ENCODE measurements at places on chromosomes 1 and 21. TPM values are rescaled to one million over a fixed set of nuclear protein-coding genes. Genes with fewer than 3 reads are reported as not detected.

ZYG11A gene
- polyA plus RNA-seq = 0.06 TPM

MCM3AP gene
- 80.8 TPM for polyA plus RNA-seq

GRCh38 chr1:84840346-84840745, 52.7 kb downstream of the LPAR3 start:
- no peak overlapping the region for H3K27ac ChIP-seq
- no peak overlapping the region for H3K4me3 ChIP-seq
- no peaks in the 10 kb centered on the region for H3K27me3 ChIP-seq
- H3K4me1 ChIP-seq = no peaks in the 10 kb centered on the region

DNA sequence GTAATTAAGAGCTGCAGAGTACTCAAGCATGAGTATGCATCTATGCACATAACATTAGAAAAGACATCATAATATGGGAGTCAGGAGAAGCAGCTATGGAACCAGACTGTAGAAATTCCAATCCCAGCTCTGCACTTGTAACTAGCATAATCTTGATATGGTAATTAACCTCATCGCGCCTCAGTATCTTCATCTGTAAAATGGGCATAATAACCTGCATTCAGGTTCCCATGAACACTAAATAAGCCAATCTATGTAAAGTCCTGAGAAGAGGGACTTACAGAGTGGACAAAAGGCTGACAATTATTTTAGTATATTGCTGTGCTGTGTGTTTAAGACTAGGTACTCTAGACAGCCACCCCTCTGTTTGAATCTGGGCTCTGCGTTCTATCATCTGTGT, 318.9 kb upstream of the USP25 start:
- no peaks in the 10 kb centered on the region for H3K27me3 ChIP-seq
- H3K36me3 ChIP-seq = no peaks in the 10 kb centered on the region
- H3K4me1 ChIP-seq = no peaks in the 10 kb centered on the region

GRCh38 chr1:110606657-110607535, 738 bp upstream of the KCNA2 start:
- no peak for DNase-seq
- H3K27ac ChIP-seq = peak overlapping the region; percentile 91
- H3K36me3 ChIP-seq = peaks cover 10% of the 10 kb centered on the region
- H3K4me3 ChIP-seq = peak overlapping the region; percentile 79

GRCh38 chr1:75937034-75937433, 4.8 kb upstream of the ASB17 start:
- H3K27ac ChIP-seq = no peak overlapping the region
- H3K4me3 ChIP-seq = no peak overlapping the region
- no peaks in the 10 kb centered on the region for H3K27me3 ChIP-seq
- no peaks in the 10 kb centered on the region for H3K4me1 ChIP-seq
- no peaks in the 10 kb centered on the region for H3K36me3 ChIP-seq

- H3K4me3 ChIP-seq = no peak overlapping the region
- H3K27ac ChIP-seq = no peak overlapping the region
- peaks cover 6% of the 10 kb centered on the region for H3K36me3 ChIP-seq
- H3K4me1 ChIP-seq = peaks cover 18% of the 10 kb centered on the region
- H3K27me3 ChIP-seq = no peaks in the 10 kb centered on the region
Observed at GRCh38 chr1:8520483-8520966, 202.6 kb downstream of the SLC45A1 start.

DNA sequence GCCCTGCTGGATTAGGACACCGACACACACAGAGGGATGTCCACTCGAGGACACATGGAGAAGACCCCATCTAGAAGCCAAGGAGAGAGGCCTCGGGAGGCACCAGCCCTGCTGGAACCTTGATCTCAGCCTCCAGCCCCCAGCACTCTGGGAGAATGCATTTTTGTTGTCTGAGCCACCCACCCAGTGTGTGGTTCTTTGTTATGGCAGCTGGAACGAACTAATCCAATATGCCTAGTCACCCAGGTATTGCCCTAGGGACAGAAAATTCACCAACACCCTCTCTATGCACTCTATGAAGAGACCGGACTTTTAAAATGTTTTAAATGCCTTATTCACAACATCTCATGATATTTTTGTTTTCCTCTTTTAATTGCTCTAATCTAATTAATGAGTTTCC, 117.4 kb downstream of the CRYAA start:
- H3K4me3 ChIP-seq = no peak overlapping the region
- peaks cover 35% of the 10 kb centered on the region for H3K4me1 ChIP-seq
- no peaks in the 10 kb centered on the region for H3K27me3 ChIP-seq

DNA sequence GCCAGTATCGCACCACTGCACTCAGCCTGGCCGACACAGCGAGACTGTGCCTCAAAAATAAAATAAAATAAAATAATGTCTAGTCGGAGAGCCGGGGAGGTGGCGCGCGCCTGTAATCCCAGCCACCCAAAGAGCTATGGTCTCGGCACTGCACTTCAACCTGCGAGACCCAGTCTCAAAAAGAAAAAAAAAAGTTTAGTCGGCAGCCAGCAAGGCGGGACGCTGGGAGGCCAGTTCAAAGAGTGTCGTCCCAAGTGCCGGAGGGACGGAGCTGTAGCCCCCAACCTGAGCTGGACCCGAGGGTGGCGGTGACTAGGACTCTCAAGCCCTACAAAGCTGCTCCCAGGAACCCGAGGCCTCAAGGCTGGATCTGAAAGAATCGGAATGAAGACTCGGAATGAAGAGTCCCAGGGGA, 632 bp upstream of the FALEC start:
- H3K27me3 ChIP-seq = no peaks in the 10 kb centered on the region
- H3K4me3 ChIP-seq = peak overlapping the region; percentile 87
- peaks cover 20% of the 10 kb centered on the region for H3K4me1 ChIP-seq
- peaks cover 28% of the 10 kb centered on the region for H3K36me3 ChIP-seq
- no peak for DNase-seq

DNA sequence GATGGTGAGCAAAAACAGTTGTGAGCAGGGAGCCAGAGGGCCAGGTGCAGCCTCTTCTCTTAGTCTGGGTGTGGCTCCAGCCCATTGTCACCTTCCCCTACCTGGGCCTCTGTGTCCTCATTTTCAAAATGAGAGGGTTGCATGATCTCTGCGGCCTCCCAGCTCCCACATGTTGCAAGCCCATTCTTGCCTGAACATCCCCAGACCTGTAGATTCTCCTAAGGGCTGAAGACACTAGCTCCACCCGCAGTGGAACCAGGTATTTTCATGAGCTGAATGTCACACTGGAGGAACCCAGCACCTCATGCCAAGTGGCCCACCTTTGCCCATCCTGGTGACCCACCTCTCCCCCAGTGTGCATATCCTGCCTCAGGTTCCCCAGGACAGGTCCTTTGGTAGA, 12.3 kb downstream of the IKBKE start:
- H3K4me3 ChIP-seq = no peak overlapping the region
- H3K27ac ChIP-seq = no peak overlapping the region
- no peaks in the 10 kb centered on the region for H3K36me3 ChIP-seq
- peaks cover 8% of the 10 kb centered on the region for H3K4me1 ChIP-seq
- H3K27me3 ChIP-seq = no peaks in the 10 kb centered on the region
- no peak for DNase-seq

DNA sequence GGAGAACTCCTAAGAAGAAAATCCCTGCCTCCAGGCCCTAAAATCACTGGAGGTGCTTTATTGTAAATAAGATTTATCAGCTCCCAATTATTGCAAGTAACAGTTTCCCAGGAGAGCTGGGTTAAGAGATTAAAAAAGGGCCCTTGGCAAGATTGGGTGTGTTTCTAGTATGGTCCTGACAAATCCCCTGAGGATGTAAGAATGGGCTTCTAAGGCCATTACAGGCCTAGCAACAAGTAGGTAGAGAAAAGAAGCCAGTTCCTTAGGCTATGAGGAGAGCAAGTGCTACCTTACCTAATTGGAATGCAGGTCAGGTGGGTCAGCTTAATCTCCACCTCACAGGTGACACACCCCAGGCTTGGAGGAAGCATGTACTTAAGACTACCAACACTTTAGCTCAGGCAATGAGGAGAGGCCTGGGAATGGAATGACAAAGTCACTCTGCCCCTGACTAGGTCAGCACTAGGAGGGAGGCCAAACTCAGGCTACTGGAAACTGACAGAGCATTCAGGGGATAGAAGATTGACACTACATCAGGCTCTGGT, 6.8 kb upstream of the OTUD7B start:
- no peaks in the 10 kb centered on the region for H3K36me3 ChIP-seq
- no peak for DNase-seq
- peaks cover 5% of the 10 kb centered on the region for H3K4me1 ChIP-seq
- no peak overlapping the region for H3K27ac ChIP-seq
- no peaks in the 10 kb centered on the region for H3K27me3 ChIP-seq

DNA sequence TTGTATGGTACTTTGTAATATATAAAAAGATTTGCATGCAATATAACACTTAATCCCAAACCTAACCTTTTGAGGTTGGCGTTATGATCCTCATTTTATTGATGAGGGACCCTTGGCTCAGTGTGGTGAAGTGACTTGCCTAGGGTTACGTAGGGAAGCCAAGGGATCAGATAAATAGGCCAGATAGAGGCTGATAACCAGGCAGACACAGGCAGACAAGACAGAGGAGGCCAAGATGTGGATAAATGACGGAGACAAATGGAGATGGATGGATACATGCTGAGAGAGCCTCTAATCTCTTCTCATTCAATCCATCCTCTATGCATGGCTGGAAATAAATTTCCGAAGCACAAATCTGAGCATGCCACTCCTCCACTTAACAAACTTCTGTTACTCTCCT, 136.9 kb upstream of the SPATA6 start:
- H3K36me3 ChIP-seq = no peaks in the 10 kb centered on the region
- DNase-seq = no peak
- H3K4me1 ChIP-seq = peaks cover 12% of the 10 kb centered on the region
- H3K27ac ChIP-seq = no peak overlapping the region

GRCh38 chr1:207407655-207408260, 46.4 kb upstream of the CR2 start:
- H3K36me3 ChIP-seq = no peaks in the 10 kb centered on the region
- no peak overlapping the region for H3K27ac ChIP-seq
- no peaks in the 10 kb centered on the region for H3K27me3 ChIP-seq
- H3K4me1 ChIP-seq = no peaks in the 10 kb centered on the region
